ENCODE measurements at places on chromosomes 7 and 10.

GRCh38 chr10:58721601-58722281 lies 209.1 kb downstream of the BICC1 start:
- no peak for DNase-seq

DNA sequence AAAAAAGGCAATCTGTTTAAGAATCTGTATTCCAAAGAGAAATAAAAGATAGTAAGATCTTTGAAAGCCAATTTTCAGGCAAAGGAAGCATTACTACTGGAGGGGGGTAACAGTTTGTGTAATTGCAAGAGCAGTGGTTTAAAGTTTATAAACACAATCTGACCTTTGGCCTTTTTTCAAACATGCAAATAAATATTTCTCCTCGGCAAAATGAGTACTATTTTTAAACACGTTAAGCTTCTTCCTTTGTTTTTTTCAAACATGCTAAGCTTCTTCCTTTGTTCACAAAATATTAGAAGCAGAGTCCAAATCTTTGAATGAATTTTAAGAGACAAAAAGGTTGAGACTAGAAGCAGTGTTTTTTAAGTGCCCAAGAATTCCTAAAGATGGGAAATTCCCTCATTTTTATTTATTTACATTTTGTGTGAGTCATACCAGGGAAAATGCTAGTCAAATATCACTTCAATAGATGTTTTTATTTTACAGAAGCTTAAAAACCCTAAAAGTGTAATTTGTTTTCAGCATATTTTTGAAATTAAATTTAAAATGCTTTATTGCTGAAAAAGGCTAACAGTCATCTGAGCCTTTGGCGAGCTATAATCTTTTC lies 229.3 kb downstream of the GPR37 start:
- no peak for DNase-seq

- no peak for DNase-seq
Observed at GRCh38 chr7:36346260-36346831, 43.3 kb upstream of the ANLN start.

DNA sequence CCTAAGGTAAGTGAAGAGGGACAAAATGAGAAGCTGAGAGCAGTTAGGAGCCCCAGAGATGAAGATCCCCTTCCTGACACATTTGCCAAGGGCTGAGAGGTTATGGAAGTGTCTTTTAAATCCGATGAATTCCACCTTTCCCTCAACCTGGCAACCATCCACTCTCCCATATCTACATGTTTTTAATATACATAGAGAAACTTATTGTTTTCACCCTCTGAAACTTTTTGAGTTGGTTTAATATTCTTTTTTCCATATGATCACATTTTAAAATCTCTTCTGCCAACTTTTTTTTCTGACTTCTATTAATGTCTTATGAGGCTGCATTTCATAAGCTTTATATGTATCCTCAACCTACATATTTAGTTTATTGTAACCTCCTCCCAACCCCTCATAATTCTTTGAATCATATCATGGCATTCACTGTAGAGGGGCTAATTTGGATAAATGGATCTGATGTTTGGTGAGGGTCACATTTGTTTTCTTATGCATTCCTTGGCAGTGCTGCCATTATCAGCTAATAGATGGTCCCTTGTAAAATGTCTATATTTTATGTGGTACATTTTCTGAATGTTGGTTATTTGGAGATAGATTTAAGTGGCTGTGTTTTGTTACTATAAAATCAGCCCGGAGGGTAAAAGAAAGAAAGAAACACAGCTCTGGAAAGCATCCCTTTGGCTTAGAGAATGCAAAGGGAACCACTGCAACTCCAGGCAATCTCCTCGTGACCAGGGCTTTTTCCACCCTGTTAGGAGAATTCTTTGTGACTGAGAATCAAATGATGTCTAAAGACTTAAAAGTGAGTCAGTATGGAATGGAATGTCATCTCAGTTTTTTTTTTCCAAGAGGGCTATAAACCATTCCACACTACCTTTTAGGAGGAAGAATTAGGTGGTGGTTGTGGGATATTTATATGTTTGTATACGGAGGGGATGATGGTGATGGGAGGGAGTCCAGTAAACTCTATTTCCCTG lies 334.4 kb downstream of the SUGCT start:
- DNase-seq, result no peak

DNA sequence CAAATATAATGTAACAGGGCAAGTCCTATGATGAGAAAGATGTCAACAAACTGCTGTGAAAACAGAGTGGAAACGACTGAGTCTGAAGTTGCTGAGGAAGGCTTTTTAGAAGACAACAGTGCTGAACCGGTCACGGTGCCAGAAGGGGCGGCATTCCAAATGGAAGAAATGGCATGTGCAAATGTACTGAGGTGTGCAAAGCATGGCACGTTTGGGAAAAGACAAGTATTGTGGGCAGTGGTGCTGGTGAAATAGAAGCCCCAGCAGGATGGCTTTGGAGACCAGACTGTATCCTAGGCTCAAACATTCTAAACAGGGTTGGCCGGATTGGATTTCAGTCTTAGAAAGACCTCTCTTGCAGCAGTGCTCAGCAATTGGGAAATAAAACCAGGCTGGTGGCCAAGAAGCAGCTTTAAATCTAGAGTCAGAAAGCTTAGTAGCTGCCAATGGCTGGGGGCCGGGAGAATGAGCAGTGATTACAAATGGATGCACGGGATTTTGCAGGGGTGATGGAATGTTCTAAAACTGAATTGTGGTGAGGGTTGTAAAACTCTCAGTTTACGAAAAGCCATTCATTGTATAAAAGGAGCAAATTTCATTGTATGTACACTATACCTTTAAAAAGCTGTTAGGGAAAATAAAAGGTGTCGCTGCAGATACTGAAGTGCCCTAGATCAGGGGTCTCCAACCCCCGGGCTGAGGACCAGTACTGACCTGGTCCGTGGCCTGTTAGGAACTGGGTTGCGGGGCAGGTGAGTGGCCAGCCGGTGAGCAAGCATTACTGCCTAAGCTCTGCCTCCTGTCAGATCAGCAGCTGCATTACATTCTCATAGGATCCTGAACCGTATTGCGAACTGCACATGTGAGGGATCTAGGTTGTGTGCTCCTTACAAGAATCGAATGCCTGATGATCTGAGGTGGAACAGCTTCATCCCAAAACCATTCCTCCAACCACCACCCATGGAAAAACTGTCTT lies 141.6 kb downstream of the HIBADH start:
- DNase-seq, result no peak

DNA sequence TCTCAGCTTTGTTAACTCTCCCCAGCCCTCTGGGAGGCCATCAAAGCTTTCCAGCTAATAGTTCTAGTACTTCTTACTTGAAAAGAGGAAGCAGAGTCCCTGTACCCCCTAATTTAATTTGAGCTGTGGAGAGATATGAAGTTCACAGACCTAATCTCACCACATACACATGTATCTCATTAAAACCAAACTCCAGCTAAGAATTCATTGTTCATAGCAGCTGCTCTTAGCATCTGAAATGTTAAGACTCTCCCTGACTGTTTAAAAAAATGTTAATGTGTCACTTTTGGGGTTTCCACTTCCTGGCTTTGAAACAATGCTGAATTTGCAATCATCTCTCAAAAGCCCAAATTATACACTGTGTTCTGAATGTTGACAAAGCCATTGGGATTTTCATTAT lies 16.2 kb upstream of the MRC1 start:
- no peak for DNase-seq

DNA sequence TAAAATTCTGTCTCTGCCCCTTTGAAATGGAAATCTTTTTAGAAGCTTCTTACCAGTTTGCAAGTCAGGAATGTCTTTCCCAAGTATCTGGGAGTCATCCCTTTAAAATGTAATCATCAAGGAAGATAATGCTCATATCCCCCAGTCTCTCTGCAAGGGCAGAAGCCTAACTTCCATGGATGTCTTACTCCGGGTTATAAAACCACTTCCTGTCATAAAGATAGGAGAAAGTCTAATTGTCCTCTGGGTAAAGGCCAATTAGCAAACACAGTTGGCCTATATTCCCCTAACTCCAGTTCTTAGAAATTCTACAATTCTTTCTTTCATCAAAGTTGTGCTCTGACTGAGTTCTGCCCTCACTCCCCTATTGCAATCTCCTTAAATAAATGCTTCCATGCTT lies 1631.5 kb upstream of the LRRTM3 start:
- DNase-seq, result no peak

GRCh38 chr7:149846021-149846420 lies 7.8 kb downstream of the ZNF862 start:
- DNase-seq, result no peak

- DNase-seq, result no peak
Observed at GRCh38 chr7:4713183-4713784, 31.2 kb downstream of the FOXK1 start.

- DNase-seq, result no peak
Observed at GRCh38 chr10:130859427-130859826, 452.1 kb downstream of the TCERG1L start.

DNA sequence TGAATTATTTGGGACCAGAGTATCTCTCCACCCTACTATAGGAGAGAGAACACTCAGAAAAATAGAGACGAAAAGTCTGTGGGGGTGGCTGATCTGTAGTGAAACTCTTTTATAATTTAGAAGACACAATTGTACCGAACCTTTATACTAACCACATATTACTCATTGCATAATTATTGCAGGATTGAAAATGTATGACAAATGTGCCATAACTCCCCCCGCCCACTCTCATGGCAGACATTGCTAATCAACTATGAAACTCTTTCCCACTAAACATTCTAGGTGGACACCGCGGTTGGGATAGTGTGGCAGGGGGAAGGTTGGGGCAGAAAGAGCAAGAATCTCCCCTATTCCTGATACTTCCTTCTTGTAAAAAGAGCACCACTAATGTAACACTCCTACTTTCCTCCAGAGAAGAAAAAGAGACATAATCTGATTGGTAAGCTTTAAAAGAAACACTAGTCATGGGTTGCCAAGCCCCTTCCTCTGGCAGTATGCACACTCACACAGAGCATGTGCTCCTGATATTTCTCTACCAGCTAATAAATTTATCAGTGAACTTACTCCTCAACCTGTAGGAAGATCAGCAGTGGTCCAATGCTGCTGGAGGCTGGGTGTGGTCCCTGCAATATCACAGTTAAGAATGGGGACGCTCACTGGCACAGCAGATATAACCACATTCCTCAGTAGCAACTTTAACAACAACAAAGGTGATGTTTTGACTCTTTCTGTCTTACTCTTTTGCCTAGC lies 18.7 kb upstream of the ARID5B start:
- peak; percentile 76 for DNase-seq

DNA sequence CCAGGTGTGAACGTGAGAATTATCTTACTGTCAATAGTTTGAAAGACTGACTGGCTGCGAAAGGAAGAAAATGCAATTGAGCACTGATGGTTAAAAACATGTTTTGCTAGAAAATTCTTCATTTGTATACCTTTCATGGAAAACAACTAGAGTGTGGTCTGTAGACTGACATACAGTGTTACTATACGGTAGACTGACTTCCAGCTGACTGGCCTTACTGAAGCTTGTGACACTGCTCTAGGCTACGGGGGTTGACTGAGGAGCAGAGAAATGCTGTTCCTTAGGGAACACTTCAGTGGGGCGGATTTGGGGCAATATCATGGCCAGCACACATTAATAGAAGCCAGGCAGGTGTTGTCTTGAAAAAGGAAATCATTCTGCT lies 25.9 kb upstream of the DDC start:
- no peak for DNase-seq

- no peak for DNase-seq
Observed at GRCh38 chr7:73442903-73443500, 9.4 kb downstream of the FZD9 start.

GRCh38 chr7:149510248-149510647 lies 12.6 kb upstream of the ZNF746 start:
- DNase-seq, result no peak

DNA sequence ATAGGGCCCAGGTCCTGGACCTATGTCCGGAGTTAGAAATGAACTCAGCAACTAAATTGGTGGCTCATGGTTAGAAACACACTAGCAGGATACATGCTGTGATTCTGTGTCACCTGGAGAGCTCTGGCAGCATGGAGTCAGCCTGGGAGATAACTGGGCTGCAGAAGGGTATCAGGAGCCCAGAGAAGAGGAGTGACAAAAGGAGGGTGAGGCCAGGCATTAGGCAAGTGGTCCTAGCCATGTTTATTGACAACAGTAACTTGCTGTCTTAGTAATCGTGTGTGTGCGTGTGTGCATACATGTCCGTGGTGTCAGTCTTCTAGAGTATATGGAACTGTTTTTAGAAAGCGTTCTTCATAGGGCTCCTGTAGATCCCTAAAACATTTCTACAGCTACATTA lies 157.5 kb upstream of the PHYHIPL start:
- DNase-seq, result no peak

DNA sequence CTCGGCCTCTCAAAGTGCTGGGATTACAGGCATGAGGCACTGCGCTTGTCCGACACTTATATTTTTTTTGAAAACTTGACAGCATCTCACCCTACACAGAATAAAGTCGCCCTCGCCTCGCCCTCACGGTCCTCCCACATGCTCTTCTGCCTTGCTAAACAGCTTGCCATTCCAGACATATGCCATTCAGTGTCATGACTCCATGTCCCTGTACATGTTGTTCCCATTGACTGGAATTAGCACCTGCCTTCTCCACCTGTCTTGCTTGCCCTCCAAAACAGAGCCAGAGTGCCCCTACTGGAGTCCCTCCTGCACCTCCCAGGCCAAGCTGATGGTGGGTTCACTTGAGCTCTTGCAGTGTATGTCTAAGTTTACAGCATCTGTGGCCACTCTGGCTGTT lies 6.2 kb downstream of the NIPSNAP2 start:
- no peak for DNase-seq

GRCh38 chr10:5297466-5297865 lies 67.3 kb upstream of the UCN3 start:
- DNase-seq, result no peak

GRCh38 chr7:37076668-37077067 lies 352.4 kb upstream of the AOAH start:
- DNase-seq, result no peak

- DNase-seq, result no peak
Observed at GRCh38 chr10:75838486-75838885, 407.1 kb downstream of the LRMDA start.

DNA sequence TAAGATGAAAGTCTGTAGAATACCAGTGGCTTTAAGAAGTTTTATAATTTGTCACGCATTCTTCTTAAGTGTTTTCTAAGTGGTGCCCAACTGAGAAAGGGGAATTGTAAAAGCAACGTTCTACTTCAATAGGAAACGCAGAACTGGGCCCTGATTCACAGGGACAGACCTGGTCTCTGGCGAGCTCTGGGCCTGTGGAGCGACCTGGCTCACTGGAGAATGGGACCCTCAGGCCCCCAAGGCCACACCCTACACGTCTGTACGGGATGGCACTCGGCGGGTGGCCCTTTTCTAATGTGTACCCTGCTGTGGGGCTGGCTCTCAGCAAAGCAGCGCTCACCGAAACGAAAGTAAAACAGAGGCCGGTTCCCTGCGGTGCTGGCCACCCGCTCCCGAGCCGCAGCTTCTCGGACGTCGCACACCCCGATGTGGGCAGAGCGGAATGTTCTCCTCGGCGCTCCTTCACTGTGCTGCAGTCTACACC lies 205.0 kb downstream of the DIP2C start:
- peak; percentile 21 for DNase-seq

- no peak for DNase-seq
Observed at GRCh38 chr7:77316219-77316978, 99.8 kb downstream of the GSAP start.

- no peak for DNase-seq
Observed at GRCh38 chr10:6207658-6208057, 4.9 kb downstream of the PFKFB3 start.

All from stimulated activated naive CD8-positive, alpha-beta T cell treated with anti-CD3 and anti-CD28 coated beads, Interleukin-15, Interleukin-2, amounts not matched to agents 100 U/mL and 50 U/mL, for 24 hours (primary cell).